Activated gamma-delta T cell (primary cell): ENCODE measurements at places on chromosomes 11 and 22.

DNA sequence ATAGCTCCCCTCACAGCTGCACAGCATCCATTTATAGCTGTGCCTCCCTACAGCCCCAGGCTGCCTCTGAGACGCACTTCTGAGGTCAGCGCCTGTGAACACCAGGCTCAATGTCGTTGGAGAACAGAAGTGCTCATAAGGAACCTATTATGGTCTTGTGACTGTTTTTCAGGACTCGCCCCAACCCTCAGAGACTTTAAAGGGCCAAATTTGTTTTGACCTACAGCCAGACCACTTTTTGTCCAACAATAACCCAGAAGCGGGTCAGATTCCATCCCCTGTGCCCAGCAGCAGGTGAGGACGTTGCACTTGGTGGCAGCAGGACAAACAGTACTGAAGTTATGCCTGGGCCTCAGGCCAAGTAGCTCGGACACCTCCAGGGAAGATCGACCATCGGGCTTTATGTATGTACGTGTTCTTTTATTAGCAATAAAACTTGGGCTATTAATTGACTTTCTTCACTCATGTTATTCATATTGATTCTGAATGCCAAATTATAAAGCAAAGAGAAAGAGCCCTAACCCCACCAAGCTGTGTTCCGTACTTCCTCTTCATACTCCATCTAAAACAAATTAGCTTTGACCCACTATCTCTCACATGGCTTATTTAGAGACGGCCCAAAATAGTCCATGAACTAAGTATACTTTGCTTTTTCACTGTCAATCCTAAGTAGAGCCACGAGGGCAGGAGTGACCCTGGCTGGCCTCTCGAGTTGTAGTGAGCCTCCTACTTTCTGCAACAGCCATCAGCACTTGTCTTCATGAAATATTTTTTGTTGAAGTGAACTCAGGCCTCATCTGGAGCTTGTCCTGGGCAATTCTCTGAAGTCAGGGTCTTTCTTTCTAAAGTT lies 92.3 kb upstream of the PAX6 start:
- no peak for DNase-seq

GRCh38 chr22:25100948-25101347 lies 98.7 kb upstream of the CRYBB3 start:
- no peak for DNase-seq

GRCh38 chr22:21960200-21961126 lies 7.8 kb upstream of the PPM1F start:
- no peak for DNase-seq

DNA sequence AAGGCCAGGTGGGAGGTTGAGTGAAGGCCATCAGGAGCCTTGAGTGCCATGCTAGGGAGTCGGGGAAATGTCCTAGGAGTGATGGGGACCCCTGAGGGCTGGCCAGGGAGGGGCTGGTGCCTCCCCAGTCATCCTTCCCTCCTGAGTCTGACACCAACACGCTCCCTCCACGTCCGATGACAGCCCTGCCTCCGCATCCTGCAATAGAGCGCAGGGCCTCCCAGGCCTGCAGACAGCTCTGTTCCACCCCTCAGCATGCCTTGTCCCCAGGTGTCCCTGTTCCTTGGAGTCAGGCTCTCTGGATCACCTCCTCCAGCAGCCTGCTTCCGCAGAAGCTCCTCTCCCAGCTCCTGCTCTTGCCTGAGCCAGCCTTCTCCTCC lies 3.1 kb downstream of the RAC2 start:
- DNase-seq: no peak

- DNase-seq: no peak
Observed at GRCh38 chr11:33021937-33022336, 6.3 kb downstream of the DEPDC7 start.

GRCh38 chr11:850775-851763 lies 8.4 kb downstream of the TSPAN4 start:
- DNase-seq: no peak

DNA sequence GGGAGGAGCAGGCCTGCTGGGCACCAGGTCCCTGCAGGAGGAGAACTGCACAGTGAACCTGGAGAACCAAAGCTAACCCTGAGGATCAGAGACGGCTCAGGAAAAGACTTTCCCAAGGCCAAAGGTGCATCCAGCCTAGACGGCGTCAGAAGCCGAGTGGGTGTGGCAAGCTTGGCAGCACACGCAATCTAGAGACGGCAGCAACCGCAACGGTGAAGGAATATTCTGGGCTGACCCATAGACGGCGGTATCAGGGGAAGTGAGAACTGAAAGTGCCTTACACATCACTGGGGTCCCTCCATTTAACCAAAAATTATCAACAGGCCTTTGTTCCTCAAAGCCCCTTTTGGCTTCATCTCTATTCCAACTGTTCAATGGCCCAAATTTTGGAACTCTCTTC lies 26.2 kb downstream of the SPATA19 start:
- no peak for DNase-seq

GRCh38 chr11:111258046-111258445 lies 12.5 kb downstream of the POU2AF2 start:
- DNase-seq: no peak

GRCh38 chr11:2159536-2160413 lies 1.2 kb downstream of the INS start:
- no peak for DNase-seq

- no peak for DNase-seq
Observed at GRCh38 chr11:36976741-36977140, 378.7 kb upstream of the RAG2 start.

DNA sequence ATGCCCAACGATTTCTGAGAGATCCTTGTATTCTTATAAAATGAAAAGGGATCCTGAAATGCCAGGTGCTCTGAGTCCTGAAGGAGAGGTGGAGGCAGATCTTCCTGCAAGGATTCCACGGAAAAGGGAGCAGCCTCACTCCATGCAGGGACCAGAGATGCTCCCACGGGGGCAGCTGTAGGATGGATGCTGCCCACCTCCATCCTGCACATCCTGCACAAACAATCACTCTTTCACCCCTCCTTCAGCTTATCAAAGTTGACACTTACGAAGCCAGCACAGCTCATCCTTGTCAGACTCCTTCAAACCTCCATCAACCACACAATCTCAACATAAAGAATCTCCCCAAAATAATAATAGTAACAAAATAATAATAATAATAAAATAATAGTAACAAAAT lies 119.1 kb downstream of the GGTLC2 start:
- no peak for DNase-seq

DNA sequence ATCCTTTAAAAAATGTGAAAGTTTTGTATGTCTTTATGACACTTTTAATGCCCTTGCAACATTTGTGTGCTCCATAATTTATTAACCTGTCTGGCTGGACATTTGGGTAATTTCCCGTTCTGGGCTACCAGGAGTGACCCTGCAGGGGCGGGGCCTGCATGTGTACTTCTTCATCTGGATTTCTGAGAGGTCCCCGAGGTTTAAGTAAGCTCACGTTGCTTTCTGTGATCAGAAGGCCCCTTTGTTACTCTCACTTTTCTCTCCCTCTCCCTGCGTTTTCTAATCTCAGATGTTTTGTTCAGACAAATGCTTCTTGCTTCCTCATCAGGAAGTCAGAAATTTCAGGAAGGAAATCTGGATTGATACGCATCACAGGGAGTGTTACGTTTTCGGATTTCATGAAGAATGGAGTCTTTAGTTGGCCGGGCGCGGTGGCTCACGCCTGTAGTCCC lies 78.9 kb upstream of the CRYBB3 start:
- DNase-seq: no peak

- no peak for DNase-seq
Observed at GRCh38 chr11:87421422-87421821, 383.7 kb downstream of the TMEM135 start.

DNA sequence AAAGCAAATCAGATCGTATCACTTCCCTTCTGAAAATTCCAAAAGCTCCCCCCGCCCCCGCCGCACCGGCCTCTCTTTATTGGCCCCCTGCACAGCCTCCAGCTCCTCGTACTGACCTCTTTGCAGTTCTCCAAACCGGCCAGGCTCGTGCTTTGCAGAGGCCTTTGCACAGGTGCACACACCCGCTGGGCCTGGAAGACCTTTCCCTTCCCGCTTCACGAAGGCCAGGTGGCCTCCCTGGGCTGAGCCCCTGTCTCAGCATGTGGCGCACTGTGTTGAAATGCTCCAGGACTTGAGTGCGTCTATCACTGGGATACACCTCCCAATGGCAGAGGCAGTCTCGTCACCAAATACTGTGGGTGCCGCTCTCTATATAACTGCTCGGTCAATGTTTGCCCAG lies 13.2 kb upstream of the ADA2 start:
- DNase-seq: no peak

GRCh38 chr22:24026733-24027132 lies 15.6 kb downstream of the CABIN1 start:
- DNase-seq: no peak

DNA sequence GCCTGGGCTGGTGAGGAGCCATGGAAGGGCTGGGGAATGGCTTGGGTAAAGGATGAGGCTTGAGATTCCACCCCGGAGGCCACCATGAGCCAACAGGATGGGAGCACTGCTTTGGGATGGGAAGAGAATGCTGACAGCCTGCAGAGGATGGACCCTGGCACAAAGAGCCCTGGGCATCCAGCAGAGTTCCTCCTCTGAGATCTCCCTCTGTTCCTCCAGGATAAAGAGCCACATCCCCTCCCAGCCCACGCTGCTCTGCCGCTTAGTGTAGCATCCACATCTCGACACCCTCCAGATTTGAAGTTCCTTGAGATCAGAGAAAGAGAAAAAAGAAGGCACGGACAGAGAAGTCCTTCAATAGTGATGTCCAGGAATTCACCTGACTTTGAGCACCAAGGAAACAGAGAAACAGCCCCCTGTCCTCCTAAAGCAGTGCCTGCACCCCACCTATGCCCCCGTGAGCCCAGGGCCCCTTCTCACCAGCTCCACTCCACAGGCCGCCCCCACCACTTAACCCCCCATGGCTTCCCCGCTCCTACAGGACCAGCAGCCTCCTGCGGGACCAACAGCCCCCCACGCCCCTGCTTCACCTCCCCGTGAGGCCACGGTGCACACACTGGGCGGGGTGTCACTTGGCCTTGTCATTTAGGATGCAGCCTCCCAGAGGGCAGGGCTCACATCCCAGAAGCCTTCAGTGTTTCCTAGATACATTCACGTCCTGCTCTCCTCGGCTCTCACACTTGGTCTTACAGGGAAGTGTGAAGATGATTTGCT lies 180.5 kb downstream of the SHANK2 start:
- no peak for DNase-seq

GRCh38 chr11:126444072-126444471 lies 88.6 kb downstream of the ST3GAL4 start:
- DNase-seq: no peak
